Placental epithelial cell (primary cell): ENCODE measurements at places on chromosomes 7 and 10. TPM values are rescaled to one million over a fixed set of nuclear protein-coding genes. Genes with fewer than 3 reads are reported as not detected.

Gene EFCAB10
- total RNA-seq: 0.33 and 0.39 TPM in 2 replicates

Gene TLX1
- not detected in 2 replicates for total RNA-seq

Gene MTURN
- 6.6 and 15.3 TPM in 2 replicates for total RNA-seq

Gene DGKI
- 4.3 and 5.2 TPM in 2 replicates for total RNA-seq

Gene VWDE
- total RNA-seq: 0.11 TPM in 1 of 2 replicates, not detected in the other
